ENCODE measurements at places on chromosomes 5 and 9.

- DNase-seq, result no peak
Observed at GRCh38 chr9:133880851-133881661, 111.1 kb downstream of the VAV2 start.

GRCh38 chr5:143434261-143435209 is 31.0 kb upstream of the NR3C1 start:
- DNase-seq, result no peak

DNA sequence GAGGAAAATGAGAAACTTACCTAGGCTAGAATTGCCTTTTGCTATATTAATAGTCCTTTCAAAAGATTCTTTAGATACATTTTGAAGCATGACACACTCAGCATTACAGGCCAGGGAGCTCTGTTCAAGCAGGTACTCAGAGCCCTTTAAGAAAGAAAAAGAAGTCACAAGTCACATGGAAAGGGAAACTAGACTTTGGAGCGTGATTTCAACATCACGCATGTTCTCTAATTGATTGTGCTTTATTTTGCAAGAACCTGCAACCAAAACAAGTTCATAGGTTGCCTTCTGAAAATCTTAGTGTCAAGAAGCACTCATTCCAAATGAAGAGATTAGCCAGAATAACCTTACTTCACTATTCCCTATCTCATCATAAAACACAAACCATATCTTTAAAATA is 103.8 kb downstream of the MPDZ start:
- no peak for DNase-seq

- DNase-seq, result no peak
Observed at GRCh38 chr5:142844866-142845265, 74.7 kb downstream of the ARHGAP26 start.

DNA sequence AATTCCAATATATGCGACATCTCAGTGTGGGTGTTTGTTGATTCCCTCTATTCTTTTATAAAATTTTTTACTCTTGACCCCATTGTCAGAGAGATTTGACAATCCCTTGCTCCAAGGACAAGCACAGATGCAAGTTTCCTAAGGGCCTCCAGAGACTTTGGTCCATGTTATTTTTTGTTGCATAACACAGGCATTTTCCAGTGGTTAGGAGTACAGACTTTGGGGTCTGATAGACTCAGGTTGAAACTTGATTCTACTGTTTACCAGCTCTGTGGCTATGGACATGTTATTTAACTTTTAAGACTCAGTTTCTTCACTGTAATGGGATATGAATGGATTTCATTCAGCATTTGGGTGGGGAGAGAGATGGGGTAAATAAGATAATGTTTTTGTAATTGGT is 361.3 kb downstream of the ENC1 start:
- DNase-seq, result no peak

GRCh38 chr5:149585910-149586309 is 4.6 kb downstream of the ARHGEF37 start:
- no peak for DNase-seq

- DNase-seq, result no peak
Observed at GRCh38 chr5:109049565-109049964, 301.9 kb downstream of the FER start.

DNA sequence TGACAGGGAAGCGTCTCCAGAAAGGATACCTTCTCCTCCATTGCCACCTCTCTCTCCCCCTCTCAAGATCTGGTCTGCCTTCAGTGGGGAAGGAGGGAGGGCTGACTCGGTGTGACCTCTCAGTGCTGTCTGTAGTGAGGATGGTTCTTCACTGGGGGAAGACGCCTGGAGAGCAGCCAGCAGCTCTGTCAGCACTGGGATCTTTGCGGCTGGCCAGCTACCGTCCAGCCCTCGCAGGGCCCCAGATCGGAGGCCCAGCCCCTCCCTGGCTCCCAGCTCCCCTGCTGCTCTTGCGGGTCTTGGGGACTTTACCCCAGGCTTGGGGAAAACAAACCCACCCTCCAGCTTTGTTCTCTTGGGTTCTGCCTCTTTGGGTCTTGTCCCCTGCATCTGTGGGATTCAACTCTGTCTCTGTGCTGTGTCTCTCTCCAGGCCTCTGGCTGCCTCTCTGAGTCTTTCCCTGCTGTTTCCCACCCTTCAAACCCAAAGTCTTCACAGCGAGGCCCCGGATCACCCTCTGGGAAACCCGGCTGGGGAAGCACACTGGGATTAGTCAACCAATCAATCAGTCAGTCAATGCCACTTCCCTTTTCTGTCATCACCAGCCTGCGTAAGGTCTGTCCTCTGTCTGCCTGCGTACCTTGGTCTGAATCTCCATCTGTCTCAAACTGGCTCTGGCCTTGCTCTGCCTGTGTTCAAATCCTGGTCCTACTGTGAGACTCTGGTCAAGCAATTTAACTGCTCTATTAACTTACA is 23.0 kb downstream of the FGF18 start:
- no peak for DNase-seq

- no peak for DNase-seq
Observed at GRCh38 chr9:134624137-134624591, 17.4 kb upstream of the COL5A1 start.

GRCh38 chr5:172156541-172156994 is 31.5 kb downstream of the STK10 start:
- DNase-seq, result no peak

DNA sequence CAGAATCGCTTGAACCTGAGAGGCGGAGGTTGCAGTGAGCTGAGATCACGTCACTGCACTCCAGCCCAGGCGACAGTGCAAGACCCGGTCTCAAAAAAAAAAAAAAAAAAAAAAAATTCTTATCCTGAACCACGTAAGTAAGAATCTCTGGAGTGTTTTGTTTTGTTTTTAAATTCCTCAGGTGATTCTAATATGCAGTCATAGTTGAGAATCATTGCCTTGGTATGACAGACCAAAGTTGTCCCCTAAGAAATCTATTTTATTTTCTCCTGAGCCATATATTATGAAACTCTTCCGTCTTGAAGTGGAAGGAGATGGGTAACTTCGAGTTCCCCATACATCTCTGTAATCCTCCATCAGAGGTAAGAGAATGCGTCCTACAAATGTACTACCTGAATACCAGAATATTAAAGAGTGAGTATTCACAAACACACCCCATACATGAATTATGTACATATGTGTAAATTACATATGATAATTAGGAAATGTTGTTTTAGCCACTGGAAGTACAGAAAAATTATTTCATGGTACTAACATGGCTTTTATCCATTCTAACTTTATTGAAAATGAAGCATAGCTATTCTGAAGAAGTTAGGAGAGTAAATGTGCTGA is 26.7 kb upstream of the SVEP1 start:
- no peak for DNase-seq

GRCh38 chr5:864492-865167 is 13.8 kb upstream of the ZDHHC11 start:
- no peak for DNase-seq

GRCh38 chr5:150227606-150228273 is 37.9 kb downstream of the SLC6A7 start:
- no peak for DNase-seq

GRCh38 chr5:83564069-83564749 is 92.7 kb downstream of the VCAN start:
- no peak for DNase-seq

GRCh38 chr9:129932303-129933151 is 97.3 kb downstream of the USP20 start:
- DNase-seq, result no peak

- DNase-seq, result no peak
Observed at GRCh38 chr9:35793461-35793860, 2.1 kb downstream of the NPR2 start.

DNA sequence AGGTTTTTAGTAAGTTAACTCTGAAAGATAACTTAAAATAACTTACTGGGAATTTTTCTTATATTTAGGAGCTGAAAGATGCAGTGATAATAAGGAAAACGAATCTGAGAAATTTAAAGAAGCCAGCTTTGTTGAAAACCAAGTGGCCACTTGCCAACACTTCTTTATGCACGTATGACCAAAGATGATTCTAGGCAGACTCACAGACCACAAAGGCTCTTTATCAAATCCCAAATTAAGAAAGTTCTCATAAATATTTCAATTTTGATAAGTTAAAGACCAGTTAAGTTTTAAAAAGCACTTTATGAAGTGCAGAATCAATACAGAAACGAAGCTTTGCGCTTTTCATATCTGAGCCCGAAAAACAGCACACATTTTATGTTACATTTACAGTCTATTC is 1.5 kb downstream of the AFF4 start:
- no peak for DNase-seq

DNA sequence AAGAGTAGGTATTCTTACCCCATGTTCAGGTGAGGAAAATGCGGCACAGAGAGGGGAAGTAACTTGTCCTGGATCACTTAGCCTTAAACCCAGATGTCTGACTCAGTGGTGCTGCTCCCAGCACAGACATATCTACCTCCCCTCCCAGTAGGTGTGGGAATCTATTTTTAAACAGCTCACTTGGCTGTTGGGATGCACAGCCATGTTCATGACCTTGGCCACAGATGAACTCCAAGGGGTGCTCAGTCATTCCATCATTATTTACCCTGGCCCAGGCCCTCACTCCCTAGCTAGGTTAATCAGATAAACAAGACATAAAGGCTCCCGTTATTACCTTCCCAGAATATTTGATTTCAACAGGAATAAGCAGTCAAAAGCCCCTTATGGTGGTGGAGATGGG is 88.4 kb upstream of the IQGAP2 start:
- DNase-seq, result no peak

- DNase-seq, result no peak
Observed at GRCh38 chr5:179191506-179192184, 131.5 kb downstream of the ZNF354C start.

DNA sequence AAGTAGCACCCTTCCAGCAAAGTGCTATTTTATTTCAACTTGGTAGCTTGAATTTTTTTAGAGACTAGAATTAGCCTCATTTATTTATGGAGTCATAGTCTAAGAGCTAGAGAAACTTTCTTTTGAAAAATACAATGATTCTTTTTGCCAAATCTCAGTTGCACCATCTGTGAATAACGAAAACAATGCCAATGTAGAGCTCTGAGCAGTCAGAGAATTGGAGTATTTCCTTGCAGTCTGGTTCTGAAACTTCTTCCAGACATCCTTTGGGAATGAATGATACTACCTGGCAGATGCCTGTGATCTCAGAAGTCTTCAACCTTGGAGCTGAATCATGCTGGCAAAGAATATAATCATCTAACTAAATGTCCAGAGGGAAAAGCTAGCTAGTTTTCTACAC is 511.5 kb upstream of the CYLC2 start:
- DNase-seq, result no peak

- no peak for DNase-seq
Observed at GRCh38 chr9:128360826-128361225, 10.3 kb upstream of the URM1 start.

DNA sequence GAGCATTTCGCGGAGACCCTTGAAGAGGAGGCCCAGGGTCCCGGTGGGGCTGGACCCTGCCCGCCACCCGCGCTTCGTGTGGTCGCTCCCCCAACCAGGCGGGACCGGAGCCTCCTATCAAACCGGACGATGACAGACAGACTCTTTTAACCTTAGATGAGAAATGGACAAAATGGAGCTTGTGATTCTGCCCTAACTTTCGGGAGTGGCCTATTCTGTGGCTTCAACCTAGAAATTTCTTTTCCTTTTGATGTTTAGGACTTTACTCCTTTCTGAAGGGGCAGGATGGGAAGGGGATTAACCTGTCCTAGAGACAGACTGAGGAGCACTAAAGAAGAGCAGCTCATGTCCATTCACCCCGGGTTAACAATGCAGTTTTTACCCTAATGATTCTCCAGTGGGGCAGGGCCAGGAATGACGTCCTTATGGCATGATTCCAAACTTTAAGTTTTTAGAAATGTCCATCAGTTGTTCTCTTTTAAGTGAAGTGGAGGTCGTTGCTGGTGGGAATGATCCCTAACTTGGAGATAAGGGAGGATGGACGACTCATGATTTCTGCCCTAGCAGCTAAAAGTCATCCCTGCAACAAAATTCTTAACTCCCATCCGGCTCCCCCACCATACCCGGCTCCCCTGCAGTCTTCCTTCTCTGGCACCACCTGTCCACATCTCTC is 1.0 kb downstream of the NIPSNAP3A start:
- no peak for DNase-seq

DNA sequence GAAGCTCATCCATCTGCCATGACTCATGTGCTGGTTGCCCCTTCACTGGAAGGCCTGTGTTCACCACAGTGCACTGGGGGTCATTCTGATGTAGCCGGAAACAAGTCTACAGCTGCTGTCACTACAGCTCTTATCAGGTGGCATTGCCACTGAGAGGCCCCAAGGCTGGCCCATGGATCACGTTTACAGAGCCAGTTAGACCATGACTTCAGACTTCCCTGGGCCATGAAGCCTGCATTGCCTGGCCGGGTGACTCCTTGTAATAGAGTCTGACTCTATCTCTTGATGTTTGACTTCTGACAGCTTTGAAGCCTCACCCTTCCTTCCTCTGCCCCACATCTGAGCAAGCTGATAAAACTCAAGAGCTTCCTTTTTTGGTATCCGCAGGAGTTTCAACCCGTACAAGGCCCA is 473.5 kb upstream of the DAP start:
- no peak for DNase-seq

GRCh38 chr5:81408496-81408895 is 14.6 kb upstream of the ACOT12 start:
- DNase-seq, result no peak

GRCh38 chr9:116334546-116335150 is 181.1 kb downstream of the PAPPA start:
- DNase-seq, result no peak

- no peak for DNase-seq
Observed at GRCh38 chr5:106292654-106293053, 1378.1 kb downstream of the EFNA5 start.

DNA sequence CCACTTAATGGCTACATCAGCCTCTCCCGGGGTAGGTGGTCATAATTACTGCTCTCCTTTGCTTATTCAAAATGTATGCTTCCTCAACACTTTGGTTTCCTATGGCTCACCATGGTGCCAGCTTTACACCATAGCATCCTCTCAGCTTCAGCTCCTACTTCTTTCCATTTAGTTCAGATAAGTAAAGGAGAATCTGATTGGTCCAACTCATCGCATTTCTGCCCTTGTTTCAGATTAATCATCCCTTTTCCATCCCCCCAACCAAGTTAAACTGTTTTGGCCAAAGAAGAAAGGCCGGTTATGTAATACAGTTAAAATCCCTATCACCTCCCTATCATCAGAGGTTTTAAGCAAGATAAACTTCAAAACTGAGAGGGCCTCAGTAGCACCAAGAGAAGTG is 130.5 kb downstream of the CETN3 start:
- no peak for DNase-seq

DNA sequence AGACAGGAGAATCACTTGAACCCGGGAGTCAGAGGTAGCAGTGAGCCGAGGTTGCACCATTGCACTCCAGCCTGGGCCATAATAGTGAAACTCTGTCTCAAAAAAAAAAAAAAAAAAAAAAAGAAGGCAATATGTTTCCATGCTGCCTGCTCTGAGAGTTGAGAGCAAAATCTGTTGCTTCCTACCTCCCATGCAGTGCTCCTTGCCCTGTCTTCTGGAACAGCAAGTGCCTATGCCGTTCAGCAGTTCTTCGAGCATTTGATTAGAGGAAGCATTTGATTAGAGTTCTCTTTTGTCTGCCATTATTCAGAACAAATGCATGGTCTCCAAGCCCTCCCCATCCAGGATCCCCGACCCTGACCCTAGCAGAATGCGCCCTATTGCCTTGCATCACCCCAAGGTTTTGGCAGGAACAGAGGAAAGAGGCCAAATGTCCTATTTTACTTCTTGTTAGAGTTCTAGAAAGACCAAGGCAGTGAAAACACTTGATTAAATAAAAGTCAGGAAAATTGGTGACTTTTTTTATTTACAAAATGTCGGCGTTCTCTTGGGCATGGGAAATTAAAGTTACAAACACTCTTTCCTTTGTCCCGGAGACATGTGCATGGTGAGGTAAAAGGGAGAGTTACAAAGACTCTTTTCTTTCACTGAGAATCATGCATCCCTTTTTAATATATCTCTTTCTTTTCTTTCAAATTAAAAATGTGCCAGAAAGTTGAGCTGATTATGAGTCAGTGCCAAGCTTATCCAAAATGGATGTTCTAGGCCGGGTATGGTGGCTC is 27.8 kb upstream of the FSD1L start:
- DNase-seq, result no peak
